ENCODE measurements at places on chromosomes 13 and 19.
A peak's percentile ranks its signal among the peaks of the same experiment; 100 is the strongest.

DNA sequence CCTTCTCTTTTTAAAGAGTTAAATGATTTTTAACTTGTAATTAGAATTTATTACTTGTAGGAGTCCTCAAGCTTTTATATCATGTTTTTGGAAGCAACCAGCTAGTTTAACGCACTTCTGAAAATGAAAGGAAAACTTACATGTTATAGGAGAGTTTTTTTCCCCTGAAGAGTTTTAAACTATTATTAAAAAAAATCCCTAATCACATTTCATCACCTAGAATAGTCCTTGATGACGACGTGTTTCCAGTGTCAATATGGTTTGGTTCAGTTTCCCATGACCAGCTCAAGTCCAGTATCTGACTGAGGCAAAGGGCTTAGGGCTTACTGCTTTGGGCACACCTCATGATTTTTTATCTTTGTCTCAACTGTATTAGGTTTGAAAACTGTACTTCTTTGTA, 36.0 kb downstream of the URI1 start:
- DNase-seq, result no peak

- no peak for DNase-seq
These were observed 25.5 kb downstream of the FOXO1 start for GRCh38 chr13:40640845-40641458.

DNA sequence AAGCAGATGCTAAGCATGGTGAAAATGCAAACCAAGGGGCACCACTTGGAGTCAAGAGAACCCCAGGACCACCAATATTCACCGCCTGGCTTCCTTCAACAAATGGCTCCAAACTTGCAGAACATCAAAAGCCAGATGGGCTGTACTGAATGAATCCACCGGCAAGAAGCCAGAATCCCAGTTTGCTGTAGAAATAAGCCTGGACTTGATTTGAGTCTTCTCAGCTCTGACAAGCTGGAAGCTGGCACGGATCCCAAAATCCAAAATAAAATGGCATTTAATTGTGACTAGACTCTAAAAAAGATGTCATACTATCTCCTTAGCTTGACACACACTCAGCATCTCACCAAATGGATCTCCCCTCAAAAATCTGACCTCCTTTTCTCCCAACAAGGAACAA, 11.9 kb downstream of the EFNB2 start:
- peak; percentile 96 for DNase-seq

- DNase-seq, result no peak
These were observed 16.9 kb upstream of the AP1M2 start for GRCh38 chr19:10603873-10604459.

DNA sequence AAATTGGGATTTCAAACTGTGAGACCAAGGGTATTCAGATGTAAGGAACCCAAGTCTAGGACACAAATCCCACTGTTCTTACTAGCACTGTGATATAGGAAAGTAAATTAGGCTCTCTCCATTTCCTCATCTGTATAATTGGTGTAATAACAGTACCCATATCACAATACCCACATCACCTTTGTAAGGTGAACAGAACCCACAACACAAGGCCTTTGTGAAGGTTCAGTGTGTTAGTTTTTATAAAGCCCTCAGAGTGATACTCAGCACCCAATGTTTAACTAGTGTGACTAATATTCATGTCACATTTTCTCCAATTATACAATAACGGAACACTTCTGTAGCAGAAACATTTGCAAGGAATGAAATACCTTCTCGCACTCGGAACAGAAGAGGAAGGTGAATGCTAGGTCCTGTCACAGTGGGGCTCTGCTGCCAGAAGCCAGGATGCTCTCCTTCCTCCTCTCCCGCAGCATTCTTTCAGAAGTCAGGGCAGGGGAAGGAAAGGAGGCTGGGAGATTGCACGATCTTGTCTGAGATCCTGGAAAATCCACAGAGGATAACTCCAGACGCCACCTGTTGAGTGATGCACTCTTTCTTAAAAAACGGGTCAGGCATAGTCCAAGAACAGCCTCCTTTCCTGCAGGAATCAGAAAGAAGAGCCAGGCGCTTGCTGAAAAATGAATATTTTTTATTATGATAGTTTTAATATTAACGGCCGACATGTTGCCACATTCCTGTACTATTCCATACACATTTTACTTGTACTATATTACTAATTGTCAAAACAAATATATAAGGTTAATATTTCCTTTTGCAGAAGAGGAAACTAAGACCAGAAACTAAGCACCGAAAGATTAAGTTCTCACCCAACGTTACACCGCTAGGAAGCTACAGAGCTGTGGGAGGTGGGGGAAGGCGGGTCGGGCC, 762 bp downstream of the ZNF45 start:
- no peak for DNase-seq

DNA sequence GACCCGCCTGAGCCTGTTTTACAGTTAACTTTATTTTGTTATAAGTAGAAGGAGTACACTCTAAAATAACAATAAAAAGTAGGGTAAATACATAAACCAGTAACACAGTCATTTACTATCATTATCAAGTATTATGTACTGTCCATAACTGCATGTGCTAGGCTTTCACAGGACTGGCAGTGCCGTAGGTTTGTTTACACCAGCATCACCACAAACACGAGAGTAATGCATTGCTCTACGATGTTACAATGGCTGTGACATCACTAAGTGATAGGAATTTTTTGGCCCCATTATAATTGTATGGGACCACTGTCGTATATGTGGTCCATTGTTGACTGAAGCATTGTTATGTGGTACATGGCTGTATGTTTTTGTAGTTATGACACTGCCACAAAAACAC, 41.3 kb upstream of the SLC7A9 start:
- DNase-seq, result no peak

DNA sequence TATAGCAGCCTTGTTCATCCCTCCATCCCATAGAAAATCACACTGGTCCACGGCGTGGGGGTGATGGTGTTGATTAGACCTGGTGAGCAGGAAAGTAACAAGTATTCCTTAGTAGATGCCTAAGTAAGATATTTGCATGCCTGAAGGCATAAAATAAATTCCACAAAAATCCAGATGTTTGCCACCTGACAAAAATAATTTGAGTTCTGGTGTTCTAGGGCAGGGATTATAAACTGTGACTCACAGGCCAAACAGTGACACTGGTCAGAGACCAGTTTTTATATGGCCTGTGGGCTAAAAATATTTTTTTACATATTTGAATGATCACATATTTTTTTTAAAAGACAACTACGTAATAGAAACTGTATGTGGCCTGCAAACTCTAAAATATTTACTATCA, 310.7 kb downstream of the RFC3 start:
- DNase-seq, result no peak

- no peak for DNase-seq
These were observed 136.5 kb downstream of the CYSLTR2 start for GRCh38 chr13:48790199-48790598.

DNA sequence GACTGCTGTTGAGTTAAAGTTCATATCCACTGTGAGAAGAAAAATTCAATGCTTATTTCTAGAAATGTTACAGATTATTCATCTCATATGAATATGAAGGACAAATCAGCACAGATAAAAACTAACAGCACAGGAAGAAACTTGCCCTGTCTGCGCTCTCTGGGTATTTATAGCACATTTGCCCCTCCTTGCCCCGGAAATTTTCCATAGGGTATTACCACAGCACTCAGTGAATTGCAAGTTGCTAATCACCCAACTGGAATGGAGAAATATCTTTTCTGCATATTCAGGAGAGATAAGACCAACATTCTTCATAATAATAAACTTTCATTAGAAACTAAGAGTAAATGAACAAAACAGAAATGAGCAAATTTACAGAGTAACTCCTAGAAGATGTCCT, 318.0 kb upstream of the KLF12 start:
- DNase-seq, result no peak

DNA sequence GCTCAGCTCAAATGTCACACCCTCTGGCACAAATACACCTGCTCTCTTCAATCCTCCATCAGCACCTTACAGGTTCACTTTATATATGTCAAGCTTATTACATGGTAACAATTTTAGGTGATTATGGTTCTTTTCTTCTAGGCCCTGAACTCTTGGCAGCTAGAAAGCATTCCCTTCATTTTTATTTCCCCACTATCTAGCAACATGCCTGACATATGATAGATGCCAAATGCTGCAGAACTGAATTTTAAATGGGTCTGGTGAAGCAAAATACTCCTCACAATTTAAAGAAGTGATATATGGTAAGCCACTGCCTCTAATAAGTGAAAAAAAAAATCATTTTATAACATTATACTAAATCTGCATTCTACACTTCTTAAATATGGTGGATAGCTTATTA, 95.2 kb downstream of the USP12 start:
- DNase-seq, result peak; percentile 5

GRCh38 chr13:28357911-28358433, 137.0 kb downstream of the FLT1 start:
- no peak for DNase-seq

- no peak for DNase-seq
These were observed 12.0 kb downstream of the CERS4 start for GRCh38 chr19:8221161-8221560.

- DNase-seq, result no peak
These were observed 80.5 kb downstream of the COL4A2 start for GRCh38 chr13:110387451-110388107.

- no peak for DNase-seq
These were observed 17.7 kb upstream of the SEMA6B start for GRCh38 chr19:4577020-4577782.

GRCh38 chr19:10747271-10747670, 29.4 kb downstream of the DNM2 start:
- DNase-seq, result no peak

GRCh38 chr13:50484472-50485113, 358.9 kb downstream of the DLEU7 start:
- no peak for DNase-seq

DNA sequence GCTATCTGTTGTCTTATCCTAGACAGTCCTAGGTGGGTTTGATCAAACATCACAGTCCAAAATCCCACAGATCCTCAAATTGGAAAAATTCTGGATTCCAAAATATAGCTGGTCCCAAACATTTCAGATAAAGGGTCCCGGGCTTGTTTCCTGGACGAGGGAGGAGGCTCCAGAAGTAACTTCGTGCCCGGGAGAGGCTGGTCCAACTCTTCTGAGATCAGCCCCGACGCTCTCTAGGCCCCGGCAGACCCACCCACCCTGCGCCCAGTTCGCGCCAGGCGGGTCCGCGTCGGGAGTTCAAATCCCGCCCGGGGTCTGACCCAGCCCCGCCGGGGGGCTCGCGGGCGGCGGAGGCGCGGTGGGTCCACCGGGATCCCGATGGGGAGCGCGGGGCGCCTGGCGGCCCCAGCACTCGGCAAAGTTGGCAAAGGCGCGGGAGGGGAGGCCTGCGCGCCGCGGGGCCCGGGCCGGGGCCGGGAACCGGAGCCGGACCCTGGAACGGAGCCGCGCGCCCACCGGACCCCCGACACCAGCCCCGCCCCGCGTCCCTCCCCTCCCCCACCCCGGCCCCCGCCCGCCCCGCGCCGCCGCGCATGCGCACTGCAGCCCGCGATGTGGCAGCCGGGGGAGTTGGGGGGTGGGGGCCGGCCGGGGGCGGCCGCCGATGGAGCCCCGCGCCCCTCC, 513 bp downstream of the MIER2 start:
- no peak for DNase-seq

- no peak for DNase-seq
These were observed 64.2 kb downstream of the CRYL1 start for GRCh38 chr13:20461481-20461859.

DNA sequence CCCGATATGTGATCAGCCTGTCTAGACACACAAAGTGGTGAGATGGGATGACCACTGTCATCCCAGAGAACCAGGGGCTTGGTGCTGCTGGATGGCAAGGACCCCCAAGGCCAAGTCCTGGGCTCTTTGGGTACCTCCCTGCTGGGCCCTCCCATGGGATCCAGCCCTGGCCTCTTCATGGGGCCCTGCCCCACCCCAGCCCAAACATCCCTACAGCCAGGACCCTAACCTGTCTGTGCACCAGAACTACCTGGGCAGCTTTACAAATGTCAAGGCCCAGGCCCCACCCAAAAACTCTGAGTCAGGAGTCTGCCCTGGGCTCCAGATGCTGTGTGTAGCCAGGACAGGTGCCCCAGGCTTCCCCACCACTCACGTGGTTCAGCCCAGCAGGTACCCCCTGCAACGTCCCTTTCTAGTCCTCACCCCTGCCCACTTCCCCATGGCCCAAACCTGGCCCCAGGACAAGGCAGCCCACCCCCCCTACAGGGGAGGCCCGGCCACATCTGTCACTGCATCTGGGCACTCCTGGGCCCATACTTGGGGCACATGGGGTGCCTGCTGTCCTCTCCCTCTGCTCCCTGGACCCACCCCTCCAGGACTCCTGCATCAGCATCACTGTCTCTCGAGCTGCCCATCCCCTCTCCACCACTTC, 233.5 kb downstream of the TUBA3C start:
- no peak for DNase-seq

DNA sequence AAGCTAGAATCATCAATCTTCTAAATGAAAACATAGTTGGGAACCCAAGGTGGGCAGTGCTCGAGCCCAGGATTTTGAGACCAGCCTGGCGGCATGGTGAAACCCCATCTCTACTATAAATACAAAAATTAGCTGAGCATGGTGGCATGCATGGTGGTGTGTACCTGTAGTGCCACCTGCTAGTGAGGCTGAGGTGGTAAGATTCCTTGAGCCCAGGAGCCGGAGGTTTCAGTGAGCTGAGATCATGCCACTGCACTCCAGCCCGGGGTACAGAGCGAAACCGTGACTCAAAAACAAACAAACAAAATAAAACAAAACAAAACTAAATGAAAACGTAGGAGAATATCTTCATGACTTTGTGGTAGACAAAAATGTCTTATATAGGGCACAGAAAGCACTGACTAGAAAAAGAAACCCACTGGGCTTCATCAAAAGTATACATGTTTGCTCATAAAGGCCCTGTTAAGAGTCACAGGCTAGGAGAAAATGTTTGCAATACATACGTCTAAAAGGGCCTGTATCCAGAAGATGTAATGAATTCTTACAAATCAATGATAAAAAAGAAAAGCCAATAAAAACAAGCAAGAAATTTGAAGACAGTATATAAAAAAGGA, 353.6 kb downstream of the FGF9 start:
- DNase-seq, result no peak

DNA sequence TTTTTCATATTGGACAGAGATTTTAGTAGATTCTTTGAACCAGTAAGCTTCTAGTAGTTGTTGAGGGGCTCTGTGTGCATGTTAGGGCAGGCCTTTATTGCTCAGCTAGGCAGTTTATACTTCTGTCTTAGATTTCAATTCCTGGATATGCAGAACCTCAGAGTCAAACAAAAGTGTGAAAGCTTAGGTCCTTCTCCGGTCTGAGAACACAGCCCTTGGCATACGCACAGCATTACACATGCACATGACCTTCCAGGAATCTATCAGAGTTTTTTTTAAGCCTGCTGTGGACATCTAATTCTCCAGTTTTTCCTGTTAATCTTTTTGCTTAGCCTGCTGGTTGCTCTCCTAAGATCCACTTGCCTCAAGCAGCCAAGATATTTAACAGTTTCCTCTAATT, 77.9 kb upstream of the KL start:
- peak; percentile 19 for DNase-seq

DNA sequence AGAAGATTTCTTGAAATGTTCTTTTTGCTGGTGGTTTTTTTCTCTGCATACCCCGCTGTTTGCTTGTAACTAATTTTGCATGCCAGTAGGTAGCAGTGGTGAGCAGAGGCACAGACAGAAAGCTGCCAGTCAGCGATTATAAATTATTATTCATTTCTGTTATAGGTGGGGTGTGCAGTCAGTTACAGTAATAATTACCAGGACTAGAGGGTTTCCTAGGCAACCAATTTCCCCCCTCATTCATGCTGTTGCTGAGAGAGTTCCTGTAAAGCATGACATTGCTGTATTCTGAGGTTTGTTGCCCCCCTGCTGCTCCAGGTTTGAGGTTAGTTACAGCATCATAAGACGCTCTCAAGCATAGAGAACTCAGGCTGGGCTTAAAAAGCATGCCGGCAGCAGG, 104.5 kb downstream of the URI1 start:
- peak; percentile 50 for DNase-seq

- DNase-seq, result peak; percentile 50
These were observed 904.8 kb upstream of the PCDH20 start for GRCh38 chr13:62320129-62321108.

Data from NCI-H2171 treated with DMSO at 0.1 percent for 48 hours (cell line).